ENCODE measurements at places on chromosomes 13 and 19.
A peak's percentile ranks its signal among the peaks of the same experiment; 100 is the strongest.

- DNase-seq: no peak
Observed at GRCh38 chr19:51572410-51572809, 1.3 kb downstream of the ZNF175 start.

- no peak for DNase-seq
Observed at GRCh38 chr13:45704854-45705695, 3.0 kb downstream of the CBY2 start.

DNA sequence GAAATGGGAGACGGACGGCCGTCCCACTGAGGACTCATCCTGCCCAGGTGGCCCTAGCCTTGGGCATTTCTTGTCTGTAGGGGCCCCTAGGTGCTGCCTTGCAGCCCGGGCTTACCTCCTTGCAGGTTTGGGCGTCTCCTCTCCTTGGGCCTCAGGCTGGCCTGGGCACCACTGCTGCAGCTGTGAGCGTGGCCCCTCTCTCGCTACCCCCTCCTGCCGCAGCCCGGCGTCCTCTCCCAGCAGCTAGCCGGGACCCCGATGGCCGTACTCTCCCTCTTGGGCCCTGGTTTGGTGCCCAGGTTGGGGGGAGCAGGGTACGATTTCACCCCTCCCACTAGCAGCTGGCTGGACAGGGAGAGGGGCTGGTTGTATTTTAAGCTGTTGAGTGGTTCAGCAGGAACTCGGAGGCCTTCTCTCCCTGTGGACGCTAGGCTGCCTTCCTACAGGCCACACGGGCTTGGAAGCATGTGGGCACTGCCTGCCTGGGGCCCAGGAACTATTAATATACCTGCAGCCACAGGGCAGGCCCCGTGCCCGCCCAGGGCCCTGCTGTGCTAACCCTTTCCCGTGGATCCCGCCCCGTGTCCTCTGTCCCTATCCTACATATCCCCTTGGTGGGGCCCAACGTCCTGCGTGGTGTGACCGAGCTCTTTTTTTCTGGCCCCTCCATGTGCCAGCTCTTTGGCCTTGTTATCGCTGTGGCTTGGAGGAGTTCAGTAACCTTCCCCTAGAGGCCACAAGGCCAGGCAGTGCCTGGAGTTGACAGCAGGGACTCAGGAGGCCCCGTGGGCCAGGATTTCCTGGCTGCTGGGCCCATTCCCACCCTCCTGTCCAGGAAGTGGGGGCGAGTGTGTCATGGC is 11.7 kb downstream of the NDUFB7 start:
- no peak for DNase-seq

- peak; percentile 88 for DNase-seq
Observed at GRCh38 chr19:17309198-17309964, at the start of gene DDA1. Gene DDA1 (plus strand): TSS chr19:17309563. CDS start chr19:17309655, 92 bp downstream.

GRCh38 chr13:29474991-29475390 is 120.5 kb downstream of the SLC7A1 start:
- no peak for DNase-seq

- DNase-seq: peak; percentile 61
Observed at GRCh38 chr19:46014941-46015686, 7.7 kb downstream of the PGLYRP1 start.

GRCh38 chr13:34076943-34077703 is 259.2 kb downstream of the RFC3 start:
- no peak for DNase-seq

- no peak for DNase-seq
Observed at GRCh38 chr19:41870401-41870873, 6.6 kb upstream of the CD79A start.

DNA sequence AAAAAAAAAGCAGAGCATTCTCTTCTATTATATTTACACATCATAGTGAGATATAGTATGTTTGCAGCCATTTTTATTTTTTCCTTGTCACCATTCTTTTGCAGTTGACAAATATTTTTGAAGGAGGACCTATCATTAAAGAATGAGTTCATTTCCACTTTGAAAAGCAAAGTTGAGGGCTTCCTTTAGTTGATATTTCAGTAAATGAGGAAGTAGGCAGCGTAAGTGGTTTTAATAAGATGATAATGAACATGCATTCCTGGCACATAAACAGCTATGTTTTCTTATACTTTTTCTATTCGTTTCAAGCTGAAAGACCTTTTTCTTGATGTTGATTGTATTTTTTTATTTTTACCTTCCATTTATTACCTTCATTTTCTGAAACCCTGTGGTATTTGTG is 66.2 kb downstream of the ZMYM2 start:
- DNase-seq: no peak
